Activated CD4-positive, alpha-beta T cell treated with anti-CD3 and anti-CD28 coated beads, Interleukin-2, Interleukin-6, amounts not matched to agents 100 ng/mL and 50 ng/mL, durations not matched to agents 16 hours and 8 hours (primary cell): ENCODE measurements at places on chromosomes 4 and X.

- DNase-seq = no peak
Observed at GRCh38 chr4:157231525-157231924, 11.0 kb downstream of the GRIA2 start.

GRCh38 chr4:119728692-119729593 is 100.3 kb upstream of the PDE5A start:
- DNase-seq = no peak

DNA sequence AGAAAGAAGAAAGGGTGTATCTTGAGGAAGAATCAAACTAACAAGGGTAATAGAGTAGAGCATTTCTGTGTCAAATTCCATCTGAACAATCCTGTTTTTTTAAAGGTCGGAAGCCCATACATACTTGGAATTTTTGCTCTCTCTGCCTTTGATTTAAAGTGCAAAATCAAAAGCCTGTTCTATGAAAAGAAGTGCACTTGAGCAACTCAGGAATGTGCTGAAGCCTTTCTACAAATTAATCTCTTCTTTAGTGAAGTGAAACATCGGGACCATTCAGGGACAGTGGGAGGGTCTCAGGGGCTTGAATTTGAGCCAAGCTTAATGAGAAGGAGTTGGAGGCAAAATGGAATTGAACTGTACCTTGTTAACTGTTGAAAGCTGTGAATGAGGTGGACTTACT is 1008.5 kb upstream of the LCORL start:
- no peak for DNase-seq

DNA sequence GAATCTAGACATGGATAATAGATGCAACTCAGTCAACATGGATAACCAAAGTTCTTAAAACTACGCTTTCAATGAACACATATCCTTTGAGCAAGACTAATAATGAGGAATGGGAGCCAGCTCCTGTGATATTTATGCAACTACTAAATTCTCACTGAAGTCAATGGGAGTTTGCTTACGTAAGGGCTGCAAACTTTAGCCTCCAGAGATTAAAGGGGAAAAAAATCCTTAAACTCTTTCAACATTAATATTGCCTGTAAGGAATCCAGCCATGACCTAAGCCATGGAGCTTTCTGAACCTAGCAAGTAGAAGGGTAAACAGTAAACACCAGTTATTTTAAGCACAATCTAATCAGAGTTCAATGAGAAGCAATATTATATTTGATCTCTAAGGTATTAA is 125.2 kb upstream of the PITX2 start:
- DNase-seq = no peak

GRCh38 chr4:93764639-93765246 is 63.8 kb upstream of the ATOH1 start:
- DNase-seq = peak; percentile 35

DNA sequence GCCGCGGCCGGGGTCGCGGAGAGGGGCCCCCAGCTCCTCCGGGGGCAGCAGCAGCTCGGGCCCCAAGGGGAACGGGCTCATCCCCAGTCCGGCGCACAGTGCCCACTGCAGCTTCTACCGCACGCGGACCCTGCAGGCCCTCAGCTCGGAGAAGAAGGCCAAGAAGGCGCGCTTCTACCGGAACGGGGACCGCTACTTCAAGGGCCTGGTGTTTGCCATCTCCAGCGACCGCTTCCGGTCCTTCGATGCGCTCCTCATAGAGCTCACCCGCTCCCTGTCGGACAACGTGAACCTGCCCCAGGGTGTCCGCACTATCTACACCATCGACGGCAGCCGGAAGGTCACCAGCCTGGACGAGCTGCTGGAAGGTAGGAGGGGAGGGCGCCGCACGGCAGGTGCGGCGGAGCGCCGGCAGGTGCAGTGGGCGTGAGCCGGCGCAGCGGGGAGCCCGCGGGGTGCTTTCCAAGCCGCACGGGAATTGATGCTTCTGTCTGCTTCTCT is 886 bp downstream of the DCLK2 start:
- peak; percentile 26 for DNase-seq

DNA sequence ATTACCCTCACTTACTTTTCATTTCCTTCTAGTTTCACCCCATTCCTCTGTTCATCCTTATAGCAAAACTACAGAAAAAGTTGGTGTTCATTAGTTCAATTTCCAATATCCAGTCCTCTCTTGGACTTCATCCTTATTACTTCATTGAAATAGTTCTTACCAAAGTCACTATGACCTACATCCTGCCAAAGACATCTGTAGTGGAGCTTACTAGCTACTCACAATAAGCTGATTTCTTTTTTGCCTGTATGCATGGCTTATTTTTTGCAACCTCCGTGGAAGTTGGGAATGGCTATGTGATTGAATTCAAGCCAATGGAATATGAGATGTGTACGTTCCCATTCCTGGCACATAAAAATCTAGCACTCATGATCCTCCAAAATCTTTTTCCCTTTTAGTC is 4.6 kb upstream of the CDKL2 start:
- DNase-seq = no peak

- DNase-seq = no peak
Observed at GRCh38 chr4:102534845-102535244, 33.7 kb downstream of the NFKB1 start.

DNA sequence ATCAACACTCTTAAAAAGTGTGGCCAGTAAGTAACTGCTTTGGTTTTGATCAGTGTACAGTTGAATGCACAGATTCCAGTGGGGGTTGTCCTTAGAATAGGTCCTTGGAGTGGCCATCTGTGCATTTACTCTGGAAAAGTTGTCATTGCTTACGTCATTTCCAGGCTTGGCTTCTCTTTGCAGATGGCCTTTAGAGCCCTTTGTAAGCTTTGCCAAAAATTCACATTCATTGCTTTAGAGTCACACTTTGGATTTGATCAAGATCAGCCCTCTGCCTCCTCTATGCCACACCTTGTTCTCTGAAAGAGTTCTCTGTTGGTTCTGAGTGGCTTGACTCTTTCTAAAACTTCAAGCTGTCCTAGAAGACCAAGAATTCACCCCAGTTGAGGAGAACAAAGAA is 83.9 kb downstream of the MAMLD1 start:
- DNase-seq = no peak

DNA sequence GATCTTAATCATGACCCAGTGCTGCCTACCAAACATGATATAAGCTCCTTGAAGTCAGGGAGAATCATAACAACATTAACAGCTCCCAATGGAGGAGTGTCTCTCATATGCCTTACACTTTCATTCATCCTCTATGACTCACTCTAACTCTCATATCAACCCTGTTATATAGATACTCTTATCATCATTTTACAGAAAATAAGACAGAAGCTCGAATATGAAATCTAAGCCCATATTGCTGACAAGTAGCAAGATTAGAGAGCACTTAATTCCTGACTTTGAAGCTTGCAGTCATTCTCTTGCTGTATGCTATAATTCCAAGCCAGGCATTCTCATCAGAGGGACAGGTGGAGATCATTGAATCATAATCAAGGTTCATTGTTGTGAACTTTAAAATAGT is 476.7 kb upstream of the ATOH1 start:
- no peak for DNase-seq

- no peak for DNase-seq
Observed at GRCh38 chr4:63663870-63664269, 745.4 kb downstream of the TECRL start.

- no peak for DNase-seq
Observed at GRCh38 chr4:37812713-37813112, 13.8 kb upstream of the PGM2 start.

- no peak for DNase-seq
Observed at GRCh38 chr4:184838249-184839074, 12.7 kb upstream of the ACSL1 start.

GRCh38 chrX:70613295-70613694 is 168.7 kb downstream of the DLG3 start:
- no peak for DNase-seq

GRCh38 chrX:21885568-21885967 is 29.8 kb downstream of the YY2 start:
- no peak for DNase-seq

DNA sequence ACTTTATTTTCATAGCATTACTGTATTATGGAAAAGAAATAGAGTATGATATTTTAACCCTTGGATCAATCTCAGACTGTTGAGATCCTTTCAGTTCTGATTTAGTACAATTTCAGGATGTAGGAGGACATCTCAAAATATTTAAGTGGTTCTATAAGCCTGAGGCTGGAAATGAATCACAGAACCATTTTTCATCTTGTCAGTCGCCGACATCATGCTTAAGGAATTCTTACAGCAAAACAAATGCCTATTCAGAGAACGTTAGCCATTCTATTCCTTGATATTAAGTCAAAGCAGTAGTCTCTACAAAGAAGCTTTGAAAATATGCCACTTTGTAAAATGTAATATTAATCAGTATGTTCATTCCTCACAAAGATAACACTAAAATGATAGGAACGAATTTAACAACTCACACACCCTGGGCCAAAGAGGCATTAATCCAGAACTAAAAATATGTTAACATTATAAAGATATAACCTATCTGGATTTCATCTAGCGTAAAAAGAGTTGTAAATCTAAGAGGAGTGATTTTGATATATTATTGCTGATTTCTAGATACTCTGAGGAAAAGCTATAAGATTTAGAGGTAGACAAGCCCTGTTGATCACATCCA is 152.0 kb downstream of the GASK1B start:
- DNase-seq = no peak

- no peak for DNase-seq
Observed at GRCh38 chrX:53056292-53056691, 7.7 kb downstream of the GPR173 start.

DNA sequence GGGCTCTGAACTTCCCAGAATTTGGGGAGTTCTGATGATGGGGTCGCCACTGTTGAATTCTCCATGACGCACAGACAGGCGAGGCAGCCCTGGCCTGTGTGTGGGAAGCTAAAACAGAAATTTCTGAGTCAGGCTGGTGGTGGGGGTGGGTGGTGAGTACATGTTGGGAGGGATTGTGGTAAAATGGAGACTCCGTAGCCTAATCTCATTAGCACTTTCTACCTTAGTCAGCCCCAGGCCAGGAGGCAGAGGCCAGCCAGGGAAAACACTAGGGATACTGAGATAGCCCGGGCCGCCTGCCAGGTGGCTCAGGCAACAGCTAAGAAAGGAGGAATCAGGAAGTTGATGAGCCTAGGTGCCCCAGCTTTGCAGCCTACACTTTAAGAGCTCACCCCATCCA is 39.3 kb upstream of the NHSL2 start:
- DNase-seq = no peak

DNA sequence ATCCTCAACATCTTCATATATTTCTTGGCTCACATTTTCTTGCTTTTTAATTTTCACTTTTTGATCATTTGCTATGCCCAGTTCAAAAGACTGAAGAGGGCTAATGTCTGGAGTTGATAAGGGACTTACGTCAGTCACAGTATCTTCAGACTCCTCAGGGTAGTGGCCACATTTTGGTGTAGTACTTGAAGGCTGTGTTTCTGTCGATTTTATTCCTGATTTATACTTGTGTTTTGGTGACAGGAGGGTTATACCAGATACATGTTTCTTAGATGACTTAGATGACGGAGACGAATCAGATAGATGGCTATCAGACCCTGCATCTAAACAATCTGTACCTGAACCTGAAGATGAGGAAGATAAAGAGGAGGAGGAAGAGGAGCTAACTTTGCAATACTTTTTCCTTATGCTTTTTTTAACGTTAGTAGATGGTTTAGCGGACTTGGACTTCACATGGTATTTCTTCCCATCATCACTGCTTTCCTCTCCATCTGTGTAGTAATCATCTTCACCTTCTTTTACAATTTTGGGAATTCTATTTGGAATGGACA is 13.4 kb downstream of the CFAP97 start:
- DNase-seq = no peak

DNA sequence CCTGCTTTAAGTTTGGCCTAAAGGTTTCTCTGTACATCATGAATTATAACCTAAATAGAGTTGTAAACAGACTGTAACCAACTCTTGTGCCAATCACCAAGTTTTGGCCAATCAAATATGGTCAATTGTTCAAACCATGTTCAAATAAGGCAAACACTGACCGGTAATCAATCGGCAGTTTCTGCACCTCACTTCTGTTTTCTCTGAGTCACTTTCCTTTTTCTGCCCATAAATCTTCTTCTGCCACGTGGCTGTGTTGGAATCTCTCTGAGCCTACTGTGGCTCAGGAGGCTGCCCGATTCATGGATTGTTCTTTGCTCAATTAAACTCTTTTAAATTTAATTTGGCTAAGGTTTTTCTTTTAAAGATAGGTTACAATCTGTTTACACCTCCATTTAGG is 16.5 kb upstream of the ENPP6 start:
- DNase-seq = peak; percentile 34

GRCh38 chr4:177673985-177674489 is 231.8 kb upstream of the AGA start:
- DNase-seq = no peak

DNA sequence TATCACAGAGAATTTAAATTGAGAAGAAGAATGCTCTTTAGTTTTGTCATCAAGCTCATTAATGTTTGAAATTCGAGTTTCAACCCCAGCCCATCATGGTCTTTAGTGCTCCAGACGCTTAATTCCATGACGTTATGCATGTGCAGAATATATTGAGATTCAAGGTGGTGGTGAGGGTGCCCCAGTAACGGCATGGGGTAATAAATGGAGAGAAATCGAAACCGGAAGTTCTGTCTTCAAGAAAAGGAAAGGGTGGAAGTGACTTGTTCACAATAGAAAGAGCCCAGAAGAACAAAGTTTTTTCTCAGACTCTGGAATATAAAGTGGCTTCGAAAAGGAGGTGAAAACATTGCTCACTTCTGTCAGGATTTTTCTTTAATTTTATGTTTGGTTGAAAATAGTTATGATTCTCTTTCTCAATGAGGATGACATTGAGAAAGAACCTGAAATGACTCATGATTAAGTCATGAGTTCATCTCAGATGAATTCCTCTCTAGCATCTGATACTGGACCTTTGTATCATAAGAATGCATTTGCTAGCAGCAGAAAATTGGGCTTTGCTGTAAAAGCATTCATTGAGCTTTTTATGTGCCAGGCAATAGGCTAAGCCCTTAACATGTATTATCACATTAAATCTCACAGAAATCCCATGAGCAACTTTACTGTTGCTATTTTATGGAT is 779 bp upstream of the DDX60L start:
- DNase-seq = peak; percentile 65

DNA sequence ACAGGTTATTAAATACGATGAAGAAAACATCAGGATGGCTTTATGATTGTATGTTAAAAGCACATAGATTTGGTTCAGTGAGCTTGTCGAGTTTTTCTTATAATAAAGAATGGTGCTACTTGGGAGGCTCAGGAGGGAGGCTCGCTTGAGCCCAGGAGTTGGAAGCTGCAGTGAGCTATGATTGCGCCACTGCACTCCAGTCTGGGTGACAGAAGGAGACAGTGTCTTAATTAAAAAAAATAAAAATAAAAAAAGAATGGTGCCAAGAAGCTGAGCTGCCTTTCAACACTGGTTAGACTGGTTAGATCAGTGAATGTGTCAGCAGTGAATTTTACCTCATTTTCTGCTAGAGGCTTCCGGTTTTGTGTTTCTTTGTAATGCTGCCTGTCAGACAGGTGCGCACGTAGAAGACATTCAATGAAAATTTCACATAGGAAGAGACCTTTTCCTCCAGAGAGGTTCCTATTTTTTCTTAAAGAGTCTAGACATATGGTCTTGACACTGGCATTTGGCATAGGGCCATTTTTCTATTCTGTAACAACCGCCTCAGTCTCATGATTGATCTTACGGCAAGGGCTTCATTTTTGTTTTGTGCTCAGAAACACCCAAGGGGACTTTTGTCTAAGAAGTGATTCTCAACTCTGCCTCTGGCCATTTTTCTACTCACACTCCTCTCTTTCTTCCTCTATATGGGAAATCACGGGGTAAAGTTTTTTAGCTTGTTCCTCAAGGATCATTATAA is 15.0 kb upstream of the ARSF start:
- DNase-seq = no peak
